ENCODE measurements at places on chromosomes 1 and 21.

- no peak for DNase-seq
Measured at GRCh38 chr1:162954824-162955223, 93.8 kb upstream of the CCDC190 start.

DNA sequence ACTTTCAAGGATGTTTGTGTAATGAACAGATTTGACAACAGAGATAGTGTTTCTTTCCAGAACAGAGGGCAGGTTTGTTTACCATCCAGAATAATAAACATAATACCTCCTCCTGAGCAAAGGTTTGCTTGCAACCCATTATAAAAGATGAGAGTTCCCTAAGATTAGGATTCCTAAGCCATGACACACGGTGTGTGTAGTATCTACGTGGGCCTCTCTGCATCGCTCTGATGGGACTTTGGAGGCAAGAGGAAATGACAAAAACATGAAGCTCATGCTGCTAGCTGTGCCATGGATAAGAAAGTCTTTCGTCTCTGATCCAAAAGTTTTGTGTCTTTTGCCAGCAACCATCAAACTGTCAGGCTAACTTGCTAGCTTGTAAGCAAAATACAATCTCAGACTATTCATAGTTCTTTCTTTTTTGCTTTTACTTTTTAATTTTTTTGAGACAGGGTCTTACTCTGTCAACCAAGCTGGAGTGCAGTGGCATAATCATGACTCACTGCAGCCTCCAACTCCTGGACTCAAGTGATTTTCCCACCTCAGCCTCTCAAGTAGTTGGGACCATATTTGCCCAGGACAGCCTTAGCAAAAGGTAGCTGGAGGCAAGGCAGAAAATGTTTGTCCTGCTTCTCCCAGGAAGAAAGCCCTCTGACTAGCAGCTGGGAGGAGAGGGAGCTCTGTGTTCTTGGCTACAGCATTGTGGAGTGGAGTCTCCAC, 81.1 kb downstream of the LHX4 start:
- DNase-seq = no peak

GRCh38 chr1:160519642-160520435, 3.2 kb downstream of the SLAMF6 start:
- DNase-seq = no peak

- DNase-seq = no peak
Measured at GRCh38 chr1:156048663-156049258, 4.8 kb downstream of the UBQLN4 start.

GRCh38 chr21:30984889-30985288, 53.4 kb downstream of the KRTAP19-8 start:
- no peak for DNase-seq

- no peak for DNase-seq
Measured at GRCh38 chr1:89699451-89699986, 66.6 kb downstream of the LRRC8C start.

- no peak for DNase-seq
Measured at GRCh38 chr1:41913014-41913413, 5.7 kb downstream of the HIVEP3 start.

- DNase-seq = peak; percentile 99
Measured at GRCh38 chr1:205484985-205485967, 19.2 kb upstream of the CDK18 start.

DNA sequence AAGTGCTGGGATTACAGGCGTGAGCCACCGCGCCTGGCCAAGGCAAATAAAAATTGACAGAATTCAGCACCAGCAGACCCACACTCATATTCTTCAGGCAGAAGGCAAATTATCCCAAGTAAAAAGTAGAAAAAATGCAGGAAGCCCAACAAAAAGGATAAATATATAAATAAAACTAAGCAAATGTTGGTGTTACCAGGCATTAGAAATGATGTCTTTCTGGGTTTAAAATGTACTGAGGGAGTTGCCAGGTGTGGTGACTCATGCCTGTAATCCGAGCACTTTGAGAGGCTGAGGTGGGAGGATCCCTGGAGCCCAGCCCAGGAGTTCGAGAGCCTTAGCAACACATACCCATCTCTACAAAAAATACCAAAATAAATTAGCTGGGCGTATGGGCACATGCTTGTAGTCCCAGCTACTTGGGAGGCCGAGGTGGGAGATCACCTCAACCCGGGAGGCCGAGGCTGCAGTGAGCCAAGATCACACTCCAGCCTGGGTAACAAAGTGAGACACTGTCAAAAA, 6.3 kb downstream of the INTS11 start:
- no peak for DNase-seq

- DNase-seq = no peak
Measured at GRCh38 chr1:44820328-44821239, 12.3 kb downstream of the BTBD19 start.

GRCh38 chr1:226980122-226980560, 40.0 kb downstream of the COQ8A start:
- no peak for DNase-seq

- DNase-seq = no peak
Measured at GRCh38 chr1:39711104-39711965, 20.1 kb upstream of the HPCAL4 start.

DNA sequence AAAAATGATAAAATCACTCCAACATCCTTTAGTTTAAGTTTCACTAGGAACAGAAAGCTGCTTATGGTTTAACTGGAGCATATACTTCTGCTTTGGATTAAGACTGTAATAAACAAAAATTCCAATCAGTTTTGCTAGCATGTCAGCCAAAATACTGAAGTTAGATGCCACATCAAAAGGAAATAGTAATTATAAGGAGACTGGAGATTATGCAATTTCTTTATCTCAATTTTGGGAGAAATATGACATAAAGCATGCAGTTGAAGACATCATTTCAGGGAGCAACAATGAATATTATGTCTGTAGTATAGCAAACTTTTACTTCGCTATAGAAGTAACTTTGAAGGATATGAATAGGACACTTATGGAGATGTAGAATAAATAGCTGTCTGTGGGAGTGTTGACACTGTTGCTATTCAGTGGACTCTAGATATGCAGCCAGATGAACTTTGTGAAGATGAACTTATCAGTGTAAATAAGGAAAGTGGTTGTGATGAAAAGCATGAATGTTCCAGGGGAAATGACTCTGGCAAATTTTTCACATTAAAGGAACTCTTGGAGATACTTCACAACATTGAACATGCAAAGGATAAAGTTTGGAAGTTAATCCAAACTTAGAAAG, 107.8 kb downstream of the RABGAP1L start:
- DNase-seq = no peak

GRCh38 chr21:36466061-36466511, 13.8 kb downstream of the CLDN14 start:
- DNase-seq = no peak

GRCh38 chr21:42367367-42368165, 1.2 kb upstream of the TFF1 start:
- no peak for DNase-seq

DNA sequence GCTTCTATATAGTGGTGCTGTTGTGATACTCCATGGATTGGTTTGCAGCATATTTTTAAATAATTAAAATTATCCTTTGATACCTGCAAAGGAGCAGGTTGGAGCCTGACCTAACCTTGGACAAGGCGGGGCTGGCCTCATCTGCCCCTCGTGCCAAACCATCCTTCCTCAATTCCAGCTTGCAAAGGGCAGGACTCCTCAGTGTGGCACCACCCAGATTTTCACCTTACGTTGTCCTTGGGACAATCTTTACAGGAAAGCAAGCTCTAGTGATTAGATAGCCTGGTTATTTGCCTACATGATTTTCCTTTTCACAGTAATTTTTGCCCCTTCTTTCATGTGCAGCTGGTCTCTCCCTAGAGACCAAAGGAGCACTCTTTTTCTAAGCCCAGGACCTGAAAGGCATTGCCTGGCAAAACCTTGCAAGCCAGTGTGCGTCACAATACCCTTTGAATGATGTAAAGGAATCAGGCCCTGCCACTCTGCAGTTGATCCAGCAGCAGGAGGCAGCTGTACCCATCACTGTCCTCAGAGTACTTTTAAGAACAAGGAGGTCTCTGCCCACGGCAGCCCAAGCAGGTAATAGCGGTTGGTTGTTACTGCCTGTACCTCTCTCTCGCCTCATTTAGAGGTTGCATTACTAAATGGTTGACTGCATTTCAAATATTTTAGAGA, 99.4 kb downstream of the ADSS2 start:
- no peak for DNase-seq

DNA sequence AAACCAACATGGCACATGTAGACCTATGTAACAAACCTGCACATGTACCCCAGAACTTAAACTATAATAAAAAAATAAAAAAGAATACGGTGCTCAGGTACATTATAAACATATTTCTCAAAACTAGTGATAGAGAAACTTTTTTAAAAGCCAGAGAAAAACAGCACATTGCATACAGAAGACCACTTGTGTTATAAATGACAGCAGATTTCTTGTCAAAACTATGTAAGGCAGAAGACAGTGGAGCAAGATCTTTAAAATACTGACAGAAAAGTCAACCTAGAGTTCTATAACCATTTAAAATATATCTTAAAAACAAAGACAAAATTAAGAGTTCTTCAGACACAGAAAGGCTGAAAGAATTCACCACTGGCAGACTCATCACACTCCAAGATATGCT, 144.7 kb downstream of the NEGR1 start:
- DNase-seq = no peak

GRCh38 chr1:10429868-10430215, 391 bp upstream of the CENPS start:
- no peak for DNase-seq

- no peak for DNase-seq
Measured at GRCh38 chr1:9700340-9700739, 48.8 kb downstream of the PIK3CD start.

DNA sequence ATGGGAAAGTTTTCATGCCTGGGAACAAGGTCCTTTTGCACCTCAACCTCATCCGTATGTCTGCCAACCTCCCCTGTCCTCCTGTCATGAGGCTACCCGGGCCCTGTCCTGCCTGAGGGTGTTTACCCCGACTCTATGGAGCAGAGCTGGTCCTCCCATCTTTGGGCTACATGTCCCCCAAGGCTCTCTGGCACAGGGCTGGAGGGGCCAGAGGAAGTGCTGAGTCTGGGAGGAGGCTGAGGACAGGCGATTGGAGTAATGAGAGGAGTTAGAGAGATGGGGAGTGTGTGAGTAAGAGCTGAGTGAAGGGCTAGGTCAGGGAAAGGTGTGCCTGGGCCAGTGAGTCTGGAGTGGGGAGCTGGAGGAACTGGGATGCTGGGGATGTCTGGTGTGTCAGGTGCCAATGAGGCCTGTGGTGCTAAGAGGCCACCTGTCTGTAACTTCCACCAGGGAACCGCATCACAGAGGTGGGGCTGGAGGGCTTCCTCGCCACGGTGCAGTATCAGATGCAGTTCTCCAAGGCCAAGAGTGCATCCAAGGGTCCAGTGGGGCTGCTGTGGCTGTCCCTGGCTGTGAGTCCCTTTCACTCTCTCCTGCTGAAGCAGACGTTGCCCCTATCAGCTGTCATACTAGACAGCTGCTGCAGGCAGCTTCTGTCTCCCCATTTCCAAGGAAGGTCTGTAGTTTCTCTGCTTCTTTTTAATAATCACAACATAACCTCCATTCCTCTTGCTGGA, 11.7 kb downstream of the LRRC71 start:
- no peak for DNase-seq

GRCh38 chr21:42835611-42836401, 43.5 kb downstream of the WDR4 start:
- DNase-seq = no peak

DNA sequence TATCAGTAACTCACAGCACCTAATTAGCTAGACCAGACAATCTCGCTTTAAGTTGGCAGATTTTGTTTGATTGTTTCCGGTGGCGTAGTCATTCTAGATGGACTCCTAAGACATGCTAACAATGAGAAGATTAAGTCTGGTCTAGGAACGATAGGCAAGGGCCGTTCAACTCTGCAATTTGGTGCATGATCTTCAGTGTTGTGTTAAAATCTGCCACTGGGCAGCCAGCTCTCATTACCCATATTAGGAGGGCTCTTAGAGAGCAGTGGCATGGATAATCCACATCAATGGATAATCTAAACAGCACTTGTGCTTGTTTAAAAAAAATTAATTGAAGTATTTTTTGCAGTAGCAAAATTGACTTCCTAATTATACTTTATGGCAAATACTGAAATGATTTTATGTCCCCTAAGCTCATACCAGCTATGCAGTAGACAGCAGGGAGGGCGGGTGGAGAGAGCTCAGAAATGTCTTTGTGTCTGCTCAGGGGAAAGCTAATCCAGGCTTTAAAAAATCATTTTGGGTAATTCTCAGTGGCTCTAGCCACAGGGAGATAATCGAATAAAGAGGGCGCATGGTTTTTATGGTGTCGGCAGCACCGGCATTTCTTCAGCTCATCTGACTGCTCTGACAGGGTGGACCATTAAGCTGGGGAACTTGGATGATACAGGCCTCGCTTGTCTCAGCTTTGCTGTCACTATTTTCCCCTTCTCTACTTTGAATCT, 48.5 kb upstream of the IKBKE start:
- DNase-seq = peak; percentile 81

DNA sequence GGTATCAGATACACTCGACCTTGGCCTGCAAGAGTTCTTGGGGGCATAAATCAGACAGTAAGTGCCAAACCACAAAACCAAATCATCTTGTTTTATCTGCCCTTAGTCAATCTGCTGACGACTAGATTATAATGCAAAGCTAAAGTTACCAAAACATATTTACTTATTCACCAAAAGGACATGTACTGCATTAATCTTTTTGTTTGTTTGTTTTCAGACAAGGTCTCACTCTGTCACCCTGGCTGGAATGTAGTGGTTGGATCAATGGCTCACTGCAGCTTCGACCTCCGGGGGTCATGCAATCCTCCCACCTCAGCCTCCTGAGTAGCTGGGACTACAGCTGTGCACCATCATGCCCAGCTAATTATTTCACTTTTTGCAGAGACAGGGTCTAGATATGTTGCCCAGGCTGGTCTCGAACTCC, 114.7 kb downstream of the APP start:
- no peak for DNase-seq

DNA sequence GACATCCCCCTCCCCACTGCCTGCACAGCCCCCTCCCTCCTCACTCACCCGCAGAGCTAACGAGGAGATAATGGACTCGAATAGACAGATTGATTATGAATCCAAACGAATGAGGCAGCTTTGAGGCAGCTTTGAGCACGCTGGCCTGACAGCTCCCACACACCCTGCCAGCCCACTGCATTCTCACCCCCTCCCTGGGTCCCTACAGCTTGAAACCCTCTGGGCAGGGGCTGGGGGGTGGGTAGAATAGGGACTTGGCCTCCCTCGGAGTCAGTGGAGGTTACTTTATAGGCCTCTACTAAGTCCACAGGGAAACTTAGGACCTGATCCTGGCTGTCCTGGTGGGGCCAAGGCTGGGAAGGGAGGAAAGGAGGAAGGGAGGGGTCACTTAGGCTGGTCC, 1.9 kb downstream of the NTRK1 start:
- DNase-seq = no peak

DNA sequence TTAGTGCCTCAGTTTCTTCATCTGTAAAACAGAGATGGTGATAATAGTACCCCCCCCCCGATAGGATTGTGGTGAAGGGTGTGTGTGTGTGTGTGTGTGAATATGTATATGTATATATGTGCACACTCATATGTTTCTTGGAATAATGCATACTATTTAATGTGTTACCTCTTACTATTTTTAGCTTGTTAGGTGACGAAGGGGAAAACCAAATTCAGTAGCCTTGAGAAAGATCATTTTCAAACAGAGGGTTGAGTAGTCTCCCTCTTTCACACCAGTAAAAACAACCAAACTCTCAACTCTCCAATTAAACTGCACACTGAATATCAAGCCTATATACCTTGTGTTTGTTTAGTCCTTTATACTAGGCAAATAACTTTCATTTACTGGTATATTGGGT, 75.7 kb downstream of the NTMT2 start:
- DNase-seq = no peak

GRCh38 chr1:180131510-180131909, 23.2 kb upstream of the QSOX1 start:
- no peak for DNase-seq

GRCh38 chr1:102886638-102887037, 221.7 kb downstream of the COL11A1 start:
- DNase-seq = no peak
